ENCODE measurements at places on chromosomes 5 and 9. TPM values are rescaled to one million over a fixed set of nuclear protein-coding genes. Genes with fewer than 3 reads are reported as not detected.

GRCh38 chr5:173138707-173139106 is 5.6 kb upstream of the BNIP1 start:
- DNase-seq: no peak

- no peak for DNase-seq
These were observed 45.6 kb downstream of the LIX1 start for GRCh38 chr5:97096846-97097245.

RASGEF1C gene
- total RNA-seq: not detected

DNA sequence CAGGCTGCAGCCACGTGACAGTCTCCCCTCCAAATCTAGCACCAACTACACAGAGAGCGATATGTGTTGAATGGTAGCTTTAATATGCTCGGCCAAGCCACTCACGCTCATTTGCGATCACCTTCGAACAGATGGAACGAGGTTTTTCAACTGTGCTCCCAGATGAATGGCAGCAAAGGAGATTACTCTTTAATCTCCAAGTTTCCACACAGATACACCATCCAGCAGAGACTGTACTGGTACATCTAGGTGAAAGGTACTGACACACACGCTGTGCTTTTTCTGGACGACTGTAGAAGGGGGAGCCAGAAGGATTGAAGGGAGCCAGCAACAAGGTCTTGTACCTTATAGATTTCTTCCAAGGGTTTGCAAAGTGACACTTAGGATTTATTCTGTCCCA is 263.9 kb downstream of the NR3C1 start:
- DNase-seq: no peak

DNA sequence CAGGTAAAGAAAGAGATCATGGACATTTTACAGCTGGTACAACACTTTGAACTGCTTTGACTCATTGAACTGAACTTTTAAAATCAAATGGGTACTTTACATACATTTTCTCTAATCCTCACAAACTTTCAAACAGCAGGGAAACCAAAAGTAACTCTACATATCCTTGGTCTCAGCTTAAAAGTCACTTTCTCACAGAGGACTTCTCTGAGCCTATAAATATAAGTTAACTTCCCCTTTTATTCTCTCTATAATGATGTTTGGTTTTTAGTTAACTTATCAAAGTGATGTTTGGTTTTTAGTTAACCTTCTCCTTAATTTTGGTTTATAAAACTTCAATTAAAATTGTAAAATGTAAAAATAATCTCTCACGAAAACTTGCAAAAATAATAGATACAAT is 209.8 kb downstream of the MCTP1 start:
- no peak for DNase-seq

- no peak for DNase-seq
These were observed 35.0 kb upstream of the PCSK5 start for GRCh38 chr9:75855509-75855908.

DNA sequence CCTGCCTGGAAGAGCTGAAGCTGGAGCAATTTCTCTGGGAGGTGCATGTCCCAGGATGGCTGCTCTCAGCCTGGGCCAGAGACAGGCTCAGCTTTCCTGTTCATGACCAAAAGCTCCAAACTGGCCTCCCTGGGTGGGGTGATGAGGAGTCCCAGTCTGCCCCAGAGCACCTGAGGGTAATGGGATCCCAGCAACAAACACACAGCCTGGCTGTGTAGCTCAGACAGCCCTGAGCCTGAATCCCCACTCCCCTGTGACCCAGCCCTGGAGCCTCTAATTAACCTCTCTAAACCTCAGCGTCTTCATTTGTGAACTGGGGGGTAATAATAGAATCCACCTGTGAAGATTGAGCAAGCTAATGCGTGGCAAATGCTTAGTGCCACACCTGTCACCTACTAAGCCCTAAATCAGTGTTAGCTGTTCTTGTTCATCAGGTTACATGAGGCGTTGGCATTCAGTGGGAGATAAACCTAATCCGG is 67.5 kb downstream of the HSPA4 start:
- DNase-seq: no peak

GRCh38 chr9:124256517-124257069 is 1.2 kb upstream of the NEK6 start:
- no peak for DNase-seq

CDKN2B-AS1 gene
- total RNA-seq: not detected

GRCh38 chr5:107474716-107475489 is 195.8 kb downstream of the EFNA5 start:
- DNase-seq: no peak

DNA sequence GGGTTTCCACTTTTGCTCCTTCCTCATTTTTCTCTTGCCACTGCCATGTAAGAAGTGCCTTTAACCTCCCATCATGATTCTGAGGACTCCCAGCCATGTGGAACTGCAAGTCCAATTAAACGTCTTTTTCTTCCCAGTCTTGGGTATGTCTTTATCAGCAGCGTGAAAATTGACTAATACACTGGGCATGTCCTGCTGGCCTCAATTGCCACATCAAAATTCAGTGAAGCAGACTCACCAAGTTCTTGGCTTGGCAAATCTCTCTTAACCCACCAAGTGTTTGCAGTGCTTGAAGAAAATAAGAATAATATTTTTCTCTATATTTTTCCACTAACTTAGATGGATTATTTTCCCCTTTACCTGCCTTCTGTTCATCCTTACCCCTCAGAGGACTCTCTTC is 212.0 kb downstream of the BRINP1 start:
- DNase-seq: no peak

ALAD gene
- 45.7 TPM for total RNA-seq

SLC6A7 gene
- not detected for total RNA-seq

DNA sequence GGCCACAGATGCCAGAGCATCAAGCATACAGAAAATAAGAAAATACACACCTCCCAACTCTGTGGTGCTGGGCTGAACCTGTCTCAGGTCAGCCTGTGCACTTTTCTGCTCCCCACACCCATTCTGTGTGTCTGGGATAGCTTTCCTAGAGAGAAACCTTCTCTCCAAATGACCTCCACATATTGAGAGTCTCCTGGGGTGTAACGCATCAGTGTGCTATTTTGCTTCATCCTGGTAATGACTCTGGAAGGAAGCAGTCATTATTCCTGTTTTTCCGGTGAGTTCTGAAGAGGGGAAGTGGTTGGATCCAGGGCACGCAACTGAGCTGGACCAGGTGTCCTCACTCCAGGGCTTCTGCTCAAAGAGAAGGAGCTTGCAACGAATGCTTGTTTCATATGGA is 73.2 kb upstream of the SH3PXD2B start:
- DNase-seq: no peak

- DNase-seq: no peak
These were observed 546.3 kb downstream of the PRDM9 start for GRCh38 chr5:24053737-24054136.

GRCh38 chr5:14153071-14153864 is 10.1 kb downstream of the TRIO start:
- DNase-seq: no peak

DNA sequence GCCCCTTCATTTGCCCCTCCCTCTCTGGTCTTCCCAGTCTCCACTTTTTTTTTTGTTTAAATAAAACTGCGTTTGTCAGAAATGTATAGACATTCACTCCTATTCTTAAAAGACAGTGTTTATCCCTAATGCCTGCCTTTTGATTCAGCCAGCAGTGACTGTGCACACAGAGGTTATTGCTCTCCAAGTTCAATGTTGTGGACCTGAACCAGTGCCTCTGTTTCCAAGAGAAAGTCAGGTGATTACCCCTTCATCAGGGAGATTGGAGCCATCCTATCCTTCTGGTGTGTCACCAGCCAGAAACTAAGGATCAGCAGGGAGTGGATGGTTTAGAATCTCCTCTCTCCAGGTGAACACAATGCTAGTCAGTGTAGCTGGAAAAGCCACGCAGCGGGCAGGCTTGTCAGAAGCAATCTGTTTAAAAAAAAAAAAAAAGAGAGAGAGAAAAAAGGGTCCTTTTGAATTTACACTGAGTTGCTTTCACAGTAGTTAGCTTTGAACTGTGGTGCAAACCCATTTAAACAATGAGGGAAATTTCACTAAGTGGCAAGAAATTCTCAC is 167.5 kb upstream of the DMRT1 start:
- DNase-seq: no peak

BARX1 gene
- not detected for total RNA-seq

PCDHA4 gene
- not detected for total RNA-seq

DNA sequence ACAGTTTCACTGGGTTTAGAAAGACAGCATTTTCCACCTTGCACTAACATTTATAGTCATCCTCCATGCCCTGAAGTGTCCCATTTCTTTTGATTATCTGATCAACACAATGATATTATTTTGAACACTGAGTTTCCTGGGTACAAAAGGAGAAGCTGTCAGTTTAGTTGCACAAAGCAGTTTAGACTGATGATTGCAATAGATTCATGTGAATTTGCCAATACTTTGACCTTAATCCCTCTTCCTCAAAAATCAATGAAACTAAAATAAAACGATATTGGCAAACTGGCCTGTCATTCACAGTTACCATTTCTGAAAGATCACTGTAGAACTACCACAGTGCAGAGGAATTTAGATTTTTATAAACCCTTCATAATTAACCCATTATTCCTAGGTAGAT is 34.2 kb upstream of the RASGRF2 start:
- no peak for DNase-seq

YTHDC2 gene
- 48.8 TPM for total RNA-seq

- no peak for DNase-seq
These were observed 57.9 kb downstream of the TEX10 start for GRCh38 chr9:100294806-100295205.

GRCh38 chr9:92615790-92616189 is 54.1 kb downstream of the IPPK start:
- no peak for DNase-seq

CDH12 gene
- total RNA-seq: not detected

- DNase-seq: no peak
These were observed 621.9 kb upstream of the CTNND2 start for GRCh38 chr5:12526113-12526512.

- no peak for DNase-seq
These were observed 28.4 kb upstream of the FAM120A start for GRCh38 chr9:93422977-93423616.

- no peak for DNase-seq
These were observed 157.0 kb downstream of the C9orf152 start for GRCh38 chr9:110050925-110051355.

SLC6A18 gene
- total RNA-seq: not detected

DNA sequence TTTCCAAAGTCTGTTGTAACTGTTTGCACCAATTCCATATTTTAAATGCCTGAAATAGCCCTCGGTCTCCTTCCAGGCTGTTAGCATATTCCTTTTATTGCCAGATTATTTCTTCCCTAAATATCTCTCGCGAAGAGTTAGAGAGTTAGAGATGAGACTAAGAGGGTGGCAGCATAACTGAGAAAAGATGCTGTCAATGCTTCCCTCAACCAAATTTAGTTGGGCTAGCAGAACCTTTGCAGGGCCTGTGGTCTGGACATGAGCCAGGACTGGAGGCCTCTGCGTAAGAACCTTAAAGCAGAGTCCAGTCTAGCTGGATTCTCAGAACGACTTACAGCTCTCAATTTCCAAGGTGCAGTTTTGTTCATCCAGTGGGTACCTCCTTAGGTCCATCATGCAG is 135.9 kb downstream of the GABRB2 start:
- no peak for DNase-seq

TAF11L5 gene
- not detected for total RNA-seq

DNA sequence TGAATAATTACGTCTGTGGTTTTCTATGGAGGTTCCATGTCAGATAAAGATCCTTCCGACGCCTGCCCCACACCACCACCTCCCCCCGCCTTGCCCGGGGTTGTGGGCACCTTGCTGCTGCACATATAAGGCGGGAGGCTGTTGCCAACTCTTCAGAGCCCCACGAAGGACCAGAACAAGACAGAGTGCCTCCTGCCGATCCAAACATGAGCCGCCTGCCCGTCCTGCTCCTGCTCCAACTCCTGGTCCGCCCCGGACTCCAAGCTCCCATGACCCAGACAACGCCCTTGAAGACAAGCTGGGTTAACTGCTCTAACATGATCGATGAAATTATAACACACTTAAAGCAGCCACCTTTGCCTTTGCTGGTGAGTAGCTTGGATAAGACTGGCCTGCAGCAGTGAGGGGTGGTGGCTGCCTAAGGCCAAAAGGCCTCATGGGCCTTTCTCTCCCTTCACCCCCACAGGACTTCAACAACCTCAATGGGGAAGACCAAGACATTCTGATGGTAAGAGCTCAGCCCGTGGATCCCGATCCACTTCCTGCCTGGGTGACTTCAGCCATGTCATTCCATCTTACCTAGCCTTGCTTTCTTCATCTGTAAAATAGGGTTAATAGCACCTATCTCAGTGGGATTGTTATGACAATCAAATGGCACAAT is at the start of gene IL3:
IL3 (plus strand) TSS at position 155 of the 661 bp plus-strand sequence; CDS start at position 207, 52 bp downstream.
- DNase-seq: no peak

BRIX1 gene
- 41.1 TPM for total RNA-seq

DNA sequence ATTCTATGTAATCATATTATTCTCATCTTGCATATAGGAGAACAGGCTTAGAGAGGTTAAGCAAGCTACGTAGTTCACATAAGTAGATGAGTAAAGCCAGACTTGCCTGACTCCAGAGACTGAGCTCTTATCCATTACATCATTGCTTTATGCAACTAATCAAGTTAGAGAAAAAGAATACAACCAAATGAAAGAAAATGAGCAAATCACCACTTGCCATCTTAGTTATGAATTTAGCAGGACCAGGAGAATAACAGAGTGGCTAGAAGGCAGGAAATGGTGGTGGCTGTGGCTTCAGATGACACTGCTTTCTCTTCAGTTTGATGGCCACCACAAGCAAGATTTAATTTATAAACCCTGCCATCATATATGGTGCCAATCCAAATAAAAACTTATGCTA is 26.6 kb downstream of the POC5 start:
- DNase-seq: no peak

- DNase-seq: no peak
These were observed 621 bp upstream of the GCNT4 start for GRCh38 chr5:75053054-75053303.

DNA sequence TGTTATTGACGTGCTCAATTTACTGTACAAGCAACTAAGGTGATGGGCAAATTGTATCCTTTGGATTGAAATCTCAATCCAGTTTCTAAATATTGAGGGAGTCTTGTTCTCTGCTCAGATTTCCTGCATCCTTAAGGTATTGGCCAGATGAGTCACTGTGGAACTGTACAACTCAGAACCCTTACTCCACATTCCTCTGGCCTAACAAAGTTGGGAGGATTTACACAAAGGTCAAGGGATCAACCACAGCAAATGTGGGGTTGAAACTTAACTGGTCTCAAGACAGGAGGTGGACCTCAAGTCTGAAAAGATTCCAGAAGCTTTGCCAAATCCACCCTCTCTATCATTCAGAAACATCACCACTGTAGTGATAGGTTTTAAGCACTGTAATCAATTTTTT is 81.5 kb upstream of the AGXT2 start:
- no peak for DNase-seq

- no peak for DNase-seq
These were observed 1.3 kb upstream of the SMC5 start for GRCh38 chr9:70257502-70257901.

ALDOB gene
- total RNA-seq: not detected

GRCh38 chr5:38605610-38606009 is 49.2 kb upstream of the LIFR start:
- DNase-seq: no peak

DNA sequence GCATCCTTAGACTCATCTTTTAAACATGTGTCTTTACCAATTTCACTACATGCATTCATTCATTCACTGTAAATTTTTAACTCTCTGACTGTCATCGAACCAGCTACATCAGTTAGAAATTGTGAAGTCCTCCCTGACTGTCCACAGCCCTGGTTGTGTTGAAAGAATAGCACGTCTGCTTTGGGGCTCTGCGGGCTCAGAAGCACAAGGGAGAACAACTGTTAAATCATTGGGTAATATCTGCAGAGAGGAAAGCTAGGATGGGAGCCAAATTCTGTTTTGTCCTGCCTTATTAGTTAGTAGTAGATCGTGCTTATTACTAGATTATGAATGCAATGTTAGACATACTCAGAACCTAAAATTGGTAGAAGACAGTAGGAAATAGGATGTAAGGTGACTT is 26.3 kb upstream of the FAM120AOS start:
- no peak for DNase-seq

SMIM27 gene
- total RNA-seq: 37.0 TPM

TAF9 gene
- total RNA-seq: 66.4 TPM
